ENCODE measurements at places on chromosomes 1 and 21.

- DNase-seq: no peak
Observed at GRCh38 chr1:47031059-47031458, 7.6 kb downstream of the CYP4X1 start.

- no peak for DNase-seq
Observed at GRCh38 chr1:6975331-6976043, 190.2 kb downstream of the CAMTA1 start.

GRCh38 chr1:217525773-217526490, 105.0 kb downstream of the GPATCH2 start:
- no peak for DNase-seq

DNA sequence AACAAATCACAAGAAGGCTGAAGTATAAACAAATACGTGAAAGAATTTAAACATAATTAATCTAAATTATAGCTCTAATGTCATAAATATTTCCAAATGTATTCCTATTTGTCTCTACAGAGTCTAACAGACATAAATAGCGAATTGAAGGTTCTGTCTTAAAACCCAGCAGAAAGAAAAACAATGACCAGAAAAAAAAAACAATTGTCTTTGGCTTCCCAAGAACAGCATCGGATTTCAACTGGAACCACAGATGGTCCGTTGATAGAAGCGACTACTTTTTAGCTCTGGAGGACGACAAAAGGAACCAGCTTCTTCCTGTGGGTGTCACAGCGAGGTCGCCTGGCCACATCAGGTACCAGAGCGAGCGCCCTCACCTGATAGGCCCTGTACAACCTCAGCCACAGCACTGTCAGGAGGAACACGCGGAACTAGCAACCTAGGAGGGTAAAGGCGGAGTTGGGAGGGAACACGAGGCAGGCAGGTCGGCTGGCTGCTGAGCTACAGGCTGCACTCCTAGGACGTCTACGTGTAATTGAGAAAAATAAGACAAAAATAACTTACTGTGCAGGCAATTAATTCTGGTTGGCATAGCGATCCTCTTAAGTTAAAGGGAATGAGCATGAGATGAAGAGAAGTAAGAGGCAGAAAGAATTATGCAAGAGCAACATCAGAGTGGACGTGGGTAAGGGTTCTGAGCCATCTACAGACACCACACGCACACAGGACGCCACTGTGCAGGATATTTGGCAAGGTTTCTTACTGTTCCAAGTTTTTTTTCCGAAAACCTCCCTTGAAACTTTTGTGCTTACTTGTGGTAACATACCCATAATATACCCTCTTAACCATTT, 16.7 kb upstream of the PRDM15 start:
- DNase-seq: peak; percentile 45

GRCh38 chr1:113140588-113141446, 67.8 kb downstream of the LRIG2 start:
- DNase-seq: peak; percentile 58

DNA sequence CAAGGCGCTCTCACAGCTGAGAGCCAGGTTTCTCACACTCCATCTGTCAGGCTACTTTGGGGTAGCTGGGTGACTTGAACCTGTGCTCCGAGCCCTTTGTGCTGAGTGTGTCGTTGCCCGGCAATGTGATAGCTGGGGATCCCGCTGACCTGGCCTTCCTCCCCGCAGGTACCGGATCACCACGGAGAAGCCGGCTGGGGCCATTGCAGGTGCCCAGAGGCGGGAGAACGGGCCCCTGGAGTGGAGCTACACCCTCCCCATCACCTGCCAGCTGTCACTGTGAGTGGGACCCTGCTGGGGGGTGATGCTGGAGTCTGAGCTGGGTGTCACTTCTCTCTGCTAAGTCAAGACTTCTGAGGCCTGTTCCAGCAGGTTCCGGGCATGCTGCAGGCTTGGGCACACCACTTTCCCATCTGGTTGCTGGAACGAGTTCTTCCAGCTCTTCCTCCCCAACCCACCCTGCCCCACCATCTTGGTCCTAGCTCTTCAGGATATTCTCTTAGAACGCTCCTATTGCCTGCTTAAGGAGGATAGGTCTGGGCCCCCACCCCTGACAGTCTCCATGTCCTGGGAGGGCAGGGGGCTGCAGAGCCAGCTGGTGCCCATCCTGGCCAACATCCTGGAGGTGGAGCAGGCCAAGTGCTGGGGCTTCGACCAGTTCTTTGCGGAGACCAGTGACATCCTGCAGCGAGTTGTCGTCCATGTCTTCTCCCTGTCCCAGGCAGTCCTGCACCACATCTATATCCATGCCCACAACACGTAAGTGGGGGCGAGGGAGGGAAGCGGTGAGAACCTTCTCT, 7.5 kb downstream of the IKBKE start:
- DNase-seq: no peak

GRCh38 chr1:175969231-175969630, 225.8 kb upstream of the TNR start:
- DNase-seq: no peak

- no peak for DNase-seq
Observed at GRCh38 chr1:162179121-162179520, 109.6 kb downstream of the NOS1AP start.
